ENCODE measurements at places on chromosomes 5 and 9.

- DNase-seq, result peak; percentile 76
Observed at GRCh38 chr9:16726718-16727451, 143.6 kb downstream of the BNC2 start.

- no peak for DNase-seq
Observed at GRCh38 chr9:112849363-112849922, 41.2 kb downstream of the SLC46A2 start.

- no peak for DNase-seq
Observed at GRCh38 chr9:136552117-136552703, 6.4 kb upstream of the NOTCH1 start.

- no peak for DNase-seq
Observed at GRCh38 chr9:90795871-90796317, 5.7 kb upstream of the SYK start.

DNA sequence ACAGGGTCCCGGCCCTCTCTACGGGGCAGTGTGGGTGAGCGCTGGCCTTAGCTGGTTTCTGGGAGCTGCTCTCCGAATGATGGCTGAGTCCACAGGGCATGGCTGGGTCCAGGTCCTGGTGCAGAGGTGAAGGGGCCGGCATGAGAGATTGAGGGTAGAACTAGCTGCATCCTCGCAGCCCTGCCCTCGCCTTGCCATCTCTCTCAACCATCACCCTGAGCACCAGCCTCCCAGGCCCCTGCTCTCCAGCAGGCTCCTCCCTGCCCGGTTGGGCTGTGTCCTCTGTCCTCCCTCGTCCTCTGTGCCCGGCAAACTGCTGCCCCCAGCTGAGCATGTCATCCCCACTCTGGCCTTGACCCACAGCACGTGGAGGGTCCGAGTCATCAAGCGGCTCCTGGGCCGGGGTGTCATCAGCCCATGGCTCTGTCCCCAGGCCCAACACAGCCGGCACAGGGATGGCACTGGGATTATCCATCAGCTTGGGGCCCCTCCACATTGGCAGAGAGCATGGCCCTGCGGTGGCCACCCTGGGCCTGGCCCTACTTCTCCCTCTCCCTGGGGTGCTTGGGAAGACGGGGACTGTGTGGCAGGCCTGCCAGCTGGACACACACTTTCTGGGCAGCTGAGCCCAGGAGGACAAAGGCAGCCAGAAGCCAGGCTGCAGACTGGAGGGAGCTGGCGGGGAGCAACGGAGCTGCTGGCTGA, 8.4 kb downstream of the FLT4 start:
- no peak for DNase-seq

DNA sequence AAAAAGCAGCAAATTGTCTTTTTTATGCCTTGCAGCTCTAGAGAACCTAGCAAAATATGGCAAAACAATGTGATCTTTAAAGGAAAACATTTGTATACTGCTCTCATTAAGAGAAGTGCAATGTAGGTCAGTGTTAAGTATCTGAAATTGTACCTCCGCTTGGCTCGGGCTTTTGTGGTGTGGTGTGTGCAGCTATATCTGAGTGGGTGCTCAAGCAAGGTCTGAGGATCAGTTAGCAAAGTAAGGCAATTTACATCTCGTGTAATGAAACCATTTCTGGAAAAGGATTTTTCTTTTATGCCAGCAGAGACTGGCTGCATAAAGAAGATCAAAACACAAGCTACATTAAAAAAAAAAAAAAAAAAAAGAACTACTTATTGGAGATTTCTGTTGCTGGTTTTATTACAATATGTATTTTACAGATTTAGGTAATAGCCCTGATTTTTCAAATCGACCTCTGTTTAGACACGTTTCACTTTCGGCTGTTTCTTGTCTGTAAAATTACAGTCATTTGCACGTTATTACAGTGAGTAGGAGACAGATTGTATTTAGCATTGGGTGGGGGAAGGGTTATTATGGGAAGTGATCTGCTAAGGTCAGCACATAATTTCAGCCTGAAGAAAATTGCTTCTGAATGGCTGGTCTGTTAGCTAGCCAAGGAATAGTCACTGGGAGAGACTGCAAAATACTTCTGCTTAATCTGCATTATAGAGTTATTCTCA, 7.9 kb upstream of the ZNF608 start:
- peak; percentile 58 for DNase-seq

- DNase-seq, result no peak
Observed at GRCh38 chr5:172497591-172498255, 43.4 kb upstream of the SH3PXD2B start.

DNA sequence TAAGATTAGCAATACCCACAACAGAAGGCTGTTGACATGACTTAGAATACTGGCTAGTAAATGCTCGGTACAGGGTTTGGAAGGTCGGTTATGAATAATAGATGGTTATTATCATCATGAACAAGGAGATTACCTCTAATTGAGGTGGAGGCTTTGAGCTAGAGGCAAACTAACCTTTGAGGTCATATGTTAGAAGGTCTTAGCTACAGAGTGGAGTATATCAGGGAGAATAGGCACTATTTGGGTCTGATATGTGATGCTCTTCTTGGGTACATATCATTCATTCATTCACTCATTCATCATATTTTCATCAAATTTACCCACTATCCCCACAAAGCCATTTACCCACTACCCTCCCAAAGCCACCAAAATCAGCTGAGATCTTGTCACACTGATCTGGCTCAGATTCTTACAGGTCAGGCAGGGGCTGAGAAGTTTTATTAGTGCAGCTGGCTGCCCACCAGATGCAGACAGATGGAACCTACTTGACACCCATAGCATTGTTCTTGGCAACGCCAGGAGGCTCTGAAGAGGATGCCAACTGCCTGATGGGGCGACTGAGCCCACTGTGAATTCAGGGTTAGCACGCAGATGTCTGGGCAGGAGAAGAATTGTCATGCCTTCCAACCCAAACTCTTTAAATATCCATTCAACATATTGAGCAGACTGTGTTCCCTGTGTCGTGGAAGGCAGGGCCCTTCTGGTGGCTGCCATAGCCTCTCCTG, 90.2 kb upstream of the SH3PXD2B start:
- no peak for DNase-seq

- DNase-seq, result no peak
Observed at GRCh38 chr9:89223396-89223977, 44.9 kb upstream of the SHC3 start.

DNA sequence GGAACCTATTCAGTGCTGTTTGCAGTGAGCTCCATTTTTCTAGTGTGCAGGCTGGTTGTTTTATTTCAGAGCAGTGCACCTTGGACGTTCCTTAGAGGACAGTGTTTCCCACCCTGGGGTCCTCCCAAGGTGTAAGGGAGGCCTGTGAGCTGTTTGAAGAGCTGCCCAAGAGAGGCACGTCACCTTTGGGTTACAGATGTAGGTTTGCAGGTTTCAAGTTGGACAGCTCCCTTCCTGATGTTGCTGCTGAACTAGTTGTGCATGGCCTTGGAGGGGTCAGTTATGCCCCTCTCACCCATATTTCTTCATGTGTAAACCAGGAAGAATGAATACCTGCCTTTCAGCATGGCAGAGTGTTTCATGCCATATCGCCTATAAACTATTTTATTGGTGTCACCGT, 34.7 kb upstream of the POMT1 start:
- DNase-seq, result no peak

GRCh38 chr9:13279284-13280141, at the start of gene MPDZ:
MPDZ (minus strand) TSS chr9:13279692; CDS start chr9:13250315, 29,377 bp downstream.
- peak; percentile 76 for DNase-seq

DNA sequence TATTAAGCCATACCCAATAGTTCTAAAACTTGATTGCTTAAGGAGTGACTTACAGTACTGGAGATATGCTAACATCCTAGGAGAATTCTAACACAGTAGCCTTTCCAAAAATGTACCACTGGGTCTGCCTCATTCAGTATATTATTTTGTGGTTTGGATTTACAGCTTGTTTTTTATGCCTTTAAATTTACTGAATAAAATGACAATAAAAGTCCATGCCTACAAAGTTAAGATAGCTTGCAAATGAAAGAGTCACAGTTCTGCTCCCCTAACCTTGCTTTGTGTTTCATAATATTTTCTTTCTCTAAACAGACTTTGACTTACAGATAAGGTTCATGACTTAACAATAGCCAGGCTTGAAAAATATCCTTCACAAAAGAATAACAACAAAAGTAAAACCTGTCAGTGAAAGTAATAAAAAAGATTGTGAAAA, 951.1 kb upstream of the NUDT12 start:
- no peak for DNase-seq

- DNase-seq, result no peak
Observed at GRCh38 chr5:91076138-91076537, 307.0 kb downstream of the ARRDC3 start.

DNA sequence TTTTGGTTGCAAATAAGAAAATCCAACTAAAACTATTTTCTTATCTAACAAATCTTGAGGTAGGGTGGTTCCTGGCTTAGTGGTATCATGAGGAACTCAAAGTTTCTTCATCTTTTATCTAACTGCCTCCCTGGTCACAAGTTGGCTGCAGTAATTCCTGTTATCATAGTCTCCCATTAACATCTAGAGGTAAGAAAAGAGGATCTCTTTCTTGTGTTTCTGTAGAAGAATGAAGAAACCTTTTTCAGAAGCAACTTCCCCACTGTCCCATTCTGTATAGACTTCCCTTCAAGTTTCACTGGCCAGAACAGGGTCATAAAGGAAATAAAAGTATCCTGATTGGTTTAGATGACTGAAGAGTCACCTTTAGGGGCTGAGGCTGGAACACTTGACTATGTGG, 81.8 kb upstream of the ELL2 start:
- DNase-seq, result no peak

GRCh38 chr9:92631452-92632343, 38.2 kb downstream of the IPPK start:
- DNase-seq, result no peak

DNA sequence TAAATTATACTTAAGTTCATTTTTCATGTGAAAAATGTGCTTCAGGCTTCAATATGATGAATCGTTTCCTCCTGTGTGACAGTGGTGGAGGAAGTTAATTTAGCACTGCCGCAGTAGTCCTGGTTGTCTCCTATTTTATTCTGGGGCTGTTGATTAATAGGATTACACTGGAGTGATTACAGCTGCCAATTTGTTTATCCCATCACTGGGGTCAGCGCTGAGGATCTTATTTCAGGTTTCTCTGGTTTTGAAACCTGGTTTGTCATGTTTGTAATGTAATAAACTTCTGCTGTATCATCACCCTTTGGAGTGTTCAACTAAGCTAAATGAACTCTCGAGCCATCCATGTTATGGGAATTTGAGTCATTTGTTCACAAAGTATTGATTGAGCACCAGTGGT, 241.7 kb upstream of the KCNN2 start:
- peak; percentile 76 for DNase-seq

GRCh38 chr9:18684593-18685317, 210.8 kb downstream of the ADAMTSL1 start:
- no peak for DNase-seq

DNA sequence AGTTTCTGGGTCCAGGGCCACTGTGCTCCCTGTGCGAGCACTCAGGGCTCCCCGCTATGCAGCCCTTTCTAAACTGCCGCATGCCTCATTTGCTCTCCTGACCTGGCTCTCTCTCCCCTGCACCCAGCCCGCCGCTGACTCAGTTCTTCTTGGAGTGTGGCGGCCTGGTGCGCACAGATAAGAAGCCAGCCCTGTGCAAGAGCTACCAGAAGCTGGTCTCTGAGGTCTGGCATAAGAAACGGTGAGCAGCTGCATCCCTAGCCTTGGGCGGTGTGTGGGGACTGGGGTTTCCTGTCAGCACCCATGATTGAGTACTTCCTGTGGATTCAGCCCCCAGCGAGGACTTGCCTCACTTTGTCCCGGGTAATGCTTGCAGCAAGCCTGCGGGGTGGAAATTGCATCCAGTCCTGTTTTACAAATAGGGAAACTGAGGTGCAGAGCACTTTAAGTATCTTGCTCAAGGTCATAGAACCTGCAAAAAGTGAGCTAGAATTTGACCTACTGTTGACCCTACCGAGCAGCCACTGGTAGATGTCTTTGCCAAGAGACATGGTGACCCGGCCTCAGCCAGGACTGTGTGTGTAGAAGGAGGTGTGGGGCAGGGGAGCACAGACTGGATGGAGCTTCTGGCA, 27.9 kb downstream of the USP20 start:
- no peak for DNase-seq

DNA sequence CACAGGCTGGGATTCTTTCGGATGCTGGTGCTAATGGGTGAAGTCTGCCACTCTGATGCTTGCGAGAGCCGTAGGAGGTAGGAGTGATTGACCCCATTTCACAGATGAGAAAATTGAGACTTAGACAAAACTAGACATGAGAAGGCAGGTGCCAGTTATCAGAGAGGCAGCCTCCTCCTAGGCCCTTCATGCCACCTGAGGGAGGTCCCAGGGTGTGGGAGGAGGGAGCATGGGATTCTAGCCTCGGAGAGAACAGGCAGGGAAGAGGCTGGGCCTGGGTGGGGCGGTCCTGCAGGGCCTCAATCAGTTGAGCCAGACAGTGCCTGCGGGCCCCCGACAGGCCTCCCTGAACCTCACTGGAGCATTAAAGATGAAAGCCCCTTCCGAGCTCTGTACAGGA, 112.4 kb downstream of the COL23A1 start:
- DNase-seq, result no peak

DNA sequence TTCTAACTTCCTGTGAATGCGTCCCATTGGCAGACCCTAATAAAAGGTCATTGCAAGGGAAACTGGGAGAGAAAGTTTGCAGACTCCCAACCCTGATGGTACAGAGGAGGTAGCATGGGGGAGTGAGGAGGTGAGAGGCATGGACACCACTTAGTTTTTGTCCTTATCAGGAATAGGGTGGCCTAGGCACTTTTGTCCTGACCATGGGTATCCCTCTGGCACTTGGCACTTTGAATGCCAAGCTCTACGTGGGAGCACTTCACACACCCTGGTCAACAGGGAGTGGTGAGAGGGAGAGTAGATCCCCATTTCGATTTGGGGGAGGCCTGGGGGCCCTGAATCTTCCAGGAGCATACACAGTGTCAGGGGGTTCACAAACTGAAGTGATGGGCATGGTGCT, 75.6 kb upstream of the SH3PXD2B start:
- no peak for DNase-seq

- DNase-seq, result no peak
Observed at GRCh38 chr9:131299346-131299960, 9.9 kb downstream of the PLPP7 start.

DNA sequence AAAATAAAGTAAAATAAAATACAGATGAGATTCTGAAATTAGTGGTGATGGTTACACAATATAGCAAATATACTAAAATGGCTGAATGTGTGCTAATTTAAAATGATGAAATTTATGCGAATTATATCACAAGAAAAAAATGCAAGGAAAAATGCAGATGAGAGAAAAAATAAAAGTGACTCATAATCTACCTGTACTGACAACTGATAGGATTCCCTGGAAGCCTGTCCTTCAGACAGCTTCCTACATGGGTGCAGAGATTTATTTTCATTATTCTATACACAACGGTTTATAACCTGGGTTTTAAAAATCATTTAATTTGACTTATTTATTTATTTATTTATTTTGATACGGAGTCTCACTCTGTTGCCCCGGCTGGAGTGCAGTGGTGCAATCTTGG, 5.8 kb upstream of the NCS1 start:
- no peak for DNase-seq

Data from NCI-H82 (cell line).